Activated CD8-positive, alpha-beta T cell treated with anti-CD3 and anti-CD28 coated beads for 36 hours (primary cell): ENCODE measurements at places on chromosomes 4 and X.

DNA sequence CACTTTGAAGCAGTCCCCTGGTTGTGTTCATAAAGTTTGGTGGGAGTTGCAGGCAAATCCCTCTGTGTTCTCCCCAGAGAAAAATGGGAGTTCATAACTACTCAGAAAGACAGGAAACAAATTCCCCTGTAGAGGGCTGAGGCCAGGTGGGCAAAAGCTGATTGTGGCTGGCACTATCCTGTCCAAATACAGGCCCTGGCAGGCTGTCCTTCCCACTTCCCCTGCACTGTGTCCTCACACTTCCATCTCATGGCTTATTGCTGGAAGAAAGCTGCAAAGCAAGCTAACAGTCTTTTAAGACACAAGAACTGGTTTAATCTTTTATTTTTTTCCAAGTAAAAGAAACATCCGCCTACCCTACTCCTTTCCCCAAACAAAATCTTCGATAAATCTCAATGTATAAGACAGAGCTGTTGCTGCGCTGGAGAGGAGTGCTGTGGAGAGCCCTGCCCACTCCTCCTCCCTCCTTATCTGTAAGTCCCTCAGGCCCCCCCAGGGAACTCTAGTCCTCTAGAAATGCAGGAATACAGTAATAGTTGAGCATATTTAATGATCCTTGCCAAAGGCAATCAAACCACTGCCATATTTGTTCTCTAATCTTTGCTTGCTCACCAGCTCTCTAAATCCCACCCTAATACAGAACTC is 14.0 kb downstream of the TAPT1 start:
- no peak for DNase-seq

DNA sequence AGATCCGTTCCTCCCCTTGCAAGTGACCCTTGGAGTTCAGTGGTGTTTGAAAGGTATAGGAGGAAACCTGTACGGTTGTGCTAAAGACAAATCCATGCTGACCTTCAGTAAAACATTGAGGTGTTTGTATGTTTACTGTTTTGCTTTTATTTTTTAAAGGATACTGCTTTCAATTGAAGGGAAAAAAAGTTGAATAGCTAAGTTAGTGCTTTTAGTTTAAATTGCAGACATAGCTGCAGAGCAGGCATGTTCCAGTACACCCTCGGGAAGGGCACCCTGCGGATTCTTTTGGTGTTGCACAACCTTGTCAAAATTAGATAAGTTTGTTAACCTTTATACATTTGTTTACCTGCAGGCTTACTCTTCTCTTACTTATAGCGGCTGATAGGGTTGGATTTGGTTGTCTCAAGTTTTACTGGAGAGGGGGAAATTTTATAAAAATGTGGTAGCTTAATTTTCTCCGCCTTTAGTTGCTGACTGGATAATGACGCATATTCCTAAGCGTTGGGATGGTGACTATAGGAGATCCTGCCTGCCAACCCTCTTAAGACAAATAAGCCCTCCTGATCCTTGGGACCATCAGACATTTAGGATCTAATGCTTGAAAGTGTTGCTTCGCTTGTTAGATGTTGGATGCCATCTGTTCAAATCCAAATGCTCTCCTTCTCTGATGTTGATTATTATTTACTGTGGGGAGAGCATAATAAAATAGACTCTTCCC is 2.0 kb downstream of the RAPGEF2 start:
- peak; percentile 18 for DNase-seq

DNA sequence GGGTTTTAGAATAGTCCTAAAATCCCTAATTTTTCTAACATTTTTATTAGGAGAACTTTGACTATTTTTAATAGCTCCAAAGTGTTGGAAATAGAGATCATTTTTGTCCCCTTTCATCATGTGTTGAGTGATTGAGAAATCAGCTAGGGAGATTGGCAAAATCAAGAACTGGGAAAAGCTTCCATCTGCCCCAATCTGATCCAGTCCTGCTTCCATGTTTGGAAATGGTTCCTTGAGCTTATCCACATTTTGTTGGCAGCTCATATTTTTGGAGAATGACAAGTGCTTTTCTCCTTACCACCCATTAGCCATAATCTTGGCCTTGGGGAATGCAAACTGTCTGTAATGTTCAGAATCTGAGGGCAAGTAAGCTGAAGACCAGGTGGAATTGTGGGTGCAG is 73.9 kb downstream of the SYNPO2 start:
- no peak for DNase-seq

DNA sequence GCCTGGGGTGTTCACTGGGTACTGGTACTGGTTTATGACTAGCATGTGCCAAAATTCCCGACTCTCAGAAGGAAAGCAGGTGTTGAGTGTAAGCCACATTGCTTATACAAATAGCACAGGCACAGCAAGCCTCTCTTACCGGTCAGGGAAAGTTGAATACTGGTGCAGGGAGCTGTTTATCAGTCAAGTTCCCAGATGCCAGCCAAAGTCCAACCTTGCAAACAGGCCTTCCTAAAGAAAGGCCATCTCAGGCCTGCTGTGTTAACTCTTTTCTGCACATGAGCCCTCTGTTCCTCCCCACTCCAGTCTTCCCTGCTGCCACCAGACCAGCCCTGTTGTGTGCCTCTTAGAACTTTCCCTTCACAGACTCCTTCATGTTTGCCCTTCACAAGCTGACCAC is 34.2 kb downstream of the PKD2 start:
- DNase-seq, result no peak

- DNase-seq, result no peak
Observed at GRCh38 chr4:159101988-159102621, 774 bp upstream of the RAPGEF2 start.

- DNase-seq, result no peak
Observed at GRCh38 chr4:32427566-32427965, 1707.4 kb downstream of the PCDH7 start.

DNA sequence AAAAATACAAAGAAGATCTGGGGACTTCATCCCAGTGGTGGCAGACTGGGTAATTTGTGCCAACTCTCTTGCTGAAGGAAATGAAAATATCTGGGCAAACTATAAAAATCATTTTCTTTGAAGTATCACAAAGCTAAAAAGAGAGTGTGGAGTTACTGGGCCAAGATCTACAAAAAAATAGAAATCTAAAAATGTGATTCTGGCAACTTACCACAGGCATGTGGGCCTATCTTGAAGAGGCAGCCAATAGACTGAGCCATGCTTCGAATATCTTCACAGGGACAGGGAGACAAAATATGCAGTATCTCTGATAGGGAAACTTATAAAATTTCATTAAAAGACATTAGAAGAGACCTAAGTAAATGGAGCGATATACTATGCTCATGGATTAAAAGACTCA is 168.8 kb downstream of the RCHY1 start:
- no peak for DNase-seq

DNA sequence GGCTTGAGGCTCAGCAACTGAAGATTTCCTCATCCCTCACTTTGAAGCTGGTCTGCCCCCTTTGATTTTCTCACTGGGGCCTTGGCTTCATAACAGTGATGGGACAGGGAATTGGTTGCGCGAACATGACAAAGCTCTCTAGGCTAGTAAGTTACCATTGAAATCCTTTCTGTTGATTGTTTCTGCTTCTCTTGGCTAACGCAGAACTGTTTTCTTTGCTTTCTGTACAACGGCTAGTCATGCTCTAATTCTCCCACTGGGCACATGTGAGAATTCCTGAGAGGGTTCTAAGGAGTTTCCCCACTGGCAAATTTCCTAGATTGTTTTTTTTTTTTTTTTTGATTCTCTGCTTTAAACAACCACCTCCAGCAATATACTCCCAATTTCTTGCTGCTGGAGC is 738.6 kb downstream of the PCDH7 start:
- no peak for DNase-seq

- DNase-seq, result no peak
Observed at GRCh38 chrX:153602601-153603000, 3.7 kb upstream of the CCNQ start.

GRCh38 chrX:30270639-30271038 is 23.7 kb downstream of the MAGEB1 start:
- no peak for DNase-seq

DNA sequence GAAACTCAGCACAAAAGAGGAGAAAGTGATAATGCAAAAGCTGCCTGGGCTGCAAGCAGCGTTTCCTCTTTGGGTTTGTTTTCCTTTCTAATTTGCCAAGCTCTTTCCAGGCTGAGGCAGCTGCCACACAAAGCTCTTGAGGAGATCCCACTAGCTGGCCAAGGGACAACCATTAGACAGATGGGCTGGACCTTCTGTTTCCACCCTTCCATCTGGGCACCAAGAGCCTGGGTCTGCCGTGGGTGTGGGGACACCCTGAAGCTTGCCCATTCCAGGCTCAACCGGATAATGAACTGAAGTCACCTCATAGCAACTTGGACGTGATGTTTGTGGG is 194.6 kb upstream of the C1QTNF7 start:
- peak; percentile 9 for DNase-seq

GRCh38 chr4:27042411-27042810 is 181.8 kb downstream of the STIM2 start:
- no peak for DNase-seq

DNA sequence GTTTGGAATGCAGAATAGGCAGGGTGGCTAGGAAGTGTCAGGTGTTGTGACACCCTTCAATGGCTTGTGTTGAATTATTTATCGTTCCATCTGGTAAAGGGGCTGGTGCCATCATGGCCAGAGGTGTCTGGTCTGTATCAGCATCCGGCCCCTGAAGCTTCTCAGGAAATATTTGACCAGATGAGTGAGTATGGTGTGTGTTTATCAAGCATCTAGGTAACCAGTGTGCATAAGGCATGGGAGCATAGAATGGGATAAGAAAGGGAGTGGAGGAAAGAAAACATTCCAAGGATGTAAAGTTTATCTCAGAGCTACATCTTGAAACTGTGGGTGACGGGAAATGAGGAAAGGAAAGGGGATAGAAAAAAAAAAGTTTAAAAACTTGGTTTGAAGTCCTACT is 109.4 kb downstream of the KLHL4 start:
- DNase-seq, result no peak

- peak; percentile 92 for DNase-seq
Observed at GRCh38 chr4:112321776-112322684, 24.9 kb downstream of the ALPK1 start.

- DNase-seq, result no peak
Observed at GRCh38 chr4:48781968-48782367, 1.9 kb upstream of the FRYL start.
